Activated CD4-positive, alpha-beta T cell treated with anti-CD3 and anti-CD28 coated beads for 4 hours (primary cell): ENCODE measurements at places on chromosomes 16 and 17.

GRCh38 chr17:59637611-59638310 is 18.1 kb downstream of the CLTC start:
- DNase-seq, result no peak

- DNase-seq, result no peak
Measured at GRCh38 chr16:58219432-58219831, 21.5 kb upstream of the CSNK2A2 start.

GRCh38 chr16:86198206-86199118 is 299.5 kb downstream of the IRF8 start:
- no peak for DNase-seq

- DNase-seq, result no peak
Measured at GRCh38 chr17:15262291-15263205, 2.6 kb downstream of the PMP22 start.

DNA sequence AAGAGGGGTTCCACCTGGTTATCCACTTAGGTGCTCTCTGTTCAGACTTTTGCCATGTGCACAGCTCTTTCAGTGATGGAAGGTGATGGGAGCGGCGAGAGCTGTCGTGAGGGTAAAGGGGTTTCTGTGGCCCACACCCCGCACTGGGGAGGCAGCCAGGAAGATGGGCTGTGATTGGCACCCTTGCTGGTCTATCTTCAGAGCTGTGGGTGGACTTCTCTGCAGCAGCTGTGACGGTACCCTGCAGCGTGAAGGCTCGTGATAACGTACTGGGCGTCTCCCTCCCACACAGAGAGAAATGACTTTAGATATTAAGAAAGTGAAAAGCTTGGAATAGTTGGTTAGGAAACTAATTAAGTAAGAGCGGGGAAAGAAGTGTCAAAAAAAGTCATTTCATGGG is 45.8 kb downstream of the MPRIP start:
- DNase-seq, result no peak

GRCh38 chr16:649631-650030 is 466 bp downstream of the WDR90 start:
- DNase-seq, result no peak

DNA sequence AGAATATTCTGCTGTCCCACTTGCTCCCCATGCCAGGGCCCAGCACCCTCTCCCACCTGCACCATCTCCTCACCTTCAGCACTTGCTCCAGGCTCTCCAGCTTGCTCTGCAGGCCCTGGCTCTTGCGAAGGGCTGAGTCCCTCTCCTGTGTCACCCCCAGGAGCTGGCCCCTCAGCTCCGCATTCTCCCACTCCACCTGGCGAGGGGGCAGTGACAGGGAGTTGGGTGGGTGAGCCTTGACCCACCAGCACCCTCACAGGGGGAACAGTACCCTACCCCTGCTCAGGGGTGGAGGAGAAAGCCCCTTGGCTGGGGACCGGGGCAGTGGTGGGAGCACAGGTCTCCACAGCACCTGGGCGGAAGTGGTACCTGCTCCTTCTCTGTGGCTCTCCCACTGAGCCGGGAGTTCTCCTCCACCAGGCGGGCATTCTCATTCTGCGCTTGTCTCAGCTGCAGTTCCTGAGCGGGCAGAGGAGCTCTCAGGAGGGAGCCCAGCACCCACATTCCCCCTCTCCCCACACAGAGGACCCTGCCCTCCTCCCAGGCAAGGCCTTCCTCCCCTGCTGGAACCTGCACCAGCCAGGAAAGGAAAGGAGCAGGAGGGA is 5.9 kb downstream of the TSPOAP1 start:
- DNase-seq, result no peak

- DNase-seq, result no peak
Measured at GRCh38 chr16:54952195-54952594, 21.5 kb downstream of the IRX5 start.

GRCh38 chr17:66671156-66671555 is 163.8 kb upstream of the CACNG5 start:
- DNase-seq, result no peak

DNA sequence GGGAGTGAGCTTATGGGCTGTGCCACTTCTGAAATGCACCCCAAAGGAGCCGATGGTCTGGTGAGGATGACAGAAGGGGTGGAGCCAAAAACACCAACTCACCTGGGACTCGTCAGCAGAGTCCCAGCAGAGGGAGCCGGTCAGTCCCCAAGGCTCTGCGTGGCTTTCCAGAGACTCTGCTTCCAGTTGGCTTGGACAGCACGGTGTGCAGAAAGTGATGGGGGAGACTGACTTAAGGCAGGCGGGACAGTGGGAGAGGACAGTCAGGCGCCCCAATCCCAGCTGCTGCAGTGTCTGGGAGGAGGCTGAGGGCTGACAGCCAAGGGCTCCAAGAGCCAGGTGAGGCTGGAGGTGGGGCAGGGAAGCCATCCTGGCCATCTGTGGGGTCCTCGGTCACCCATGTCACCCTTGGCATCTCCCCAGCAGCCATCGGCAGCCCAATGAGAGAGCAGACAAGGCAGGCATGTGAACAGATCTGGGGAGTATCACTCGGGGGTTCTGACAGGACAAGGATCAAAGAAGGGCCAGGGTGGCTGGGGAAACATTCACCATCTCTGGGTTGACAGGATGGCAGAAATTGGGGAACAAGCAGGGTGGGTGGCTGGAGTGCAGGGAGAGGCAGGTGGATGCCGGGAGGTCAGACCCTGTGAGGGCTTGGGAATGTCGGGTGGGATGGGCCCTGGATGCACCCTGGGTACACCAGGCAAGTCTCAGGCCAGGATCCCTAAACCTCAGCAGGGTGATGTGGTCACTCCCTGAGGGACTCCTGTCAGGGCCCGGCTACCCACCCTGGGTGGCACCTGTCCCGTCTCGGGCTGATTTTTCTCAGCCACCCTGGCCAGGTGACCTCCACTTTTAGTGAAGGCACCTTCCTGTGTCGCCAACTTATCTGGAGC is 8.9 kb upstream of the KRTAP17-1 start:
- no peak for DNase-seq

DNA sequence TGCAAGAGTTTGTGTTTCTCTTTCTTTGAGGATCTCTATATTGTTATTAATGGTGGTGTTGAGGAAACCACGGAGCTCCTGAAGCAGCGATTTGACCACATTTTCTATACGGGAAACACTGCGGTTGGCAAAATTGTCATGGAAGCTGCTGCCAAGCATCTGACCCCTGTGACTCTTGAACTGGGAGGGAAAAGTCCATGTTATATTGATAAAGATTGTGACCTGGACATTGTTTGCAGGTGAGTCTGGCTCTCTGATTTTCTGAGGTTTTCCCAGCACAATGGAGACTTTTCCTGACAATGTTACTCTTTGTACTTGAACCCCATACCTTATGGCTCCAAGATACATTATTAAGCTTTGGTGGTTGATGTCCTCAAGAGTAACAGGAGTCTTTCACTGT is 7.8 kb downstream of the ALDH3A2 start:
- DNase-seq, result no peak

DNA sequence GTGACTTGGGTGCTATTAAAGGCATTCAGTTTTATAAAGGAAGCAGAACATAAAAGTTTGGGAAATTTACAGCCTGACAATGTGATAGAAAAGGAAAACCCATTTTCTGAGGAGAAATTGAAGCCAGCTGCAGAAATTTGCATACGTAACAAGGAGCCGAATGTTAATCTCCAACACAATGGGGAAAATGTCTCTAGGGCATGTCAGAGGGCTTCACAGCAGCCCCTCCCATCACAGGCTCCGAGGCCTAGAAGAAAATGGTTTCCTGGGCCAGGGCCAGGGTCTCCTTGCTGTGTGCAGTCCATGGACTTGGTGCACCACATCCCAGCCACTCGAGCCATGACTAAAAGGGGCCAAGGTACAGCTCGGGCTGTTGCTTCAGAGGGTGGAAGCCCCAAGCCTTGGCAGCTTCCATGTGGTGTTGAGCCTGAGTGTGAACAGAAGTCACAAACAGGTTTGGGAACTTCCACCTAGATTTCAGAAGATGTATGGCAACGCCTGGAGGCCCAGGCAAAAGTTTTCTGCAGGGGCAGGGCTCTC is 23.9 kb upstream of the TOM1L1 start:
- DNase-seq, result no peak

- no peak for DNase-seq
Measured at GRCh38 chr16:29756654-29757053, 10.9 kb upstream of the C16orf54 start.

DNA sequence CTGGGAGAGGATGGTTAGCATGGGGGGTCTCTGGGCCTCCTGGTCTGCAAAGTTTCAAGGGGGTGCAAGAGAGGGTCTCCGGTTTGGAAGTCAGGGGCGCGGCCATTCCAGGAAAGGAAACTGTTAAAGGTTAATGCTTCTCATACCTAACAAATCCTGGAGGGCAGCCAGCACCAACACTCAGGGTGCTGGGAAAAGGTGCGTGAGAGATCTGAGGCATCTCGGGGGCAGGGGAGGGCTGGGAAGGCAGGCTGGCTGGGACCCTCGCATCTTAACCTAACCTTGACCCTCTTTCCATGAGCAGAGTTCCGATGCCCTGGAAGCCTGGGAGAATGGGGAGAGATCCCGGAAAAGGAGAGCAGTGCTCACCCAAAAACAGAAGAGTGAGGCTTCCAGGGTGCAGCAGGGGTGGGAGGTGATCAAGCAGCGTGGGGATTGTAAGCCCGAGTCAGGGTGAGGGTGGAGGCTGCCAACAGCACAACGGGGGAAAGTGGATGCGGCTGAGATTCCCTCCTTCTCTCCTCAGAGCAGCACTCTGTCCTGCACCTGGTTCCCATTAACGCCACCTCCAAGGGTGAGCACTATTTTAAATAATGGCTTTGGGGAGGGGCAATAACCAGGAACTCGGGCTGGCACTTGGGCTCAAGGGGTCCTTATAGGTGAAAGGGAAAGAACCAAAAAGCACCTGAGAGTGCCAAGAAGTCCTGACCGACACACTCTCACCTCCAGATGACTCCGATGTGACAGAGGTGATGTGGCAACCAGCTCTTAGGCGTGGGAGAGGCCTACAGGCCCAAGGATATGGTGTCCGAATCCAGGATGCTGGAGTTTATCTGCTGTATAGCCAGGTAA is 996 bp downstream of the TNFSF13 start:
- DNase-seq, result no peak

- no peak for DNase-seq
Measured at GRCh38 chr16:23080329-23080728, 68.9 kb downstream of the USP31 start.

GRCh38 chr16:85699628-85700027 is 10.9 kb upstream of the GINS2 start:
- no peak for DNase-seq

DNA sequence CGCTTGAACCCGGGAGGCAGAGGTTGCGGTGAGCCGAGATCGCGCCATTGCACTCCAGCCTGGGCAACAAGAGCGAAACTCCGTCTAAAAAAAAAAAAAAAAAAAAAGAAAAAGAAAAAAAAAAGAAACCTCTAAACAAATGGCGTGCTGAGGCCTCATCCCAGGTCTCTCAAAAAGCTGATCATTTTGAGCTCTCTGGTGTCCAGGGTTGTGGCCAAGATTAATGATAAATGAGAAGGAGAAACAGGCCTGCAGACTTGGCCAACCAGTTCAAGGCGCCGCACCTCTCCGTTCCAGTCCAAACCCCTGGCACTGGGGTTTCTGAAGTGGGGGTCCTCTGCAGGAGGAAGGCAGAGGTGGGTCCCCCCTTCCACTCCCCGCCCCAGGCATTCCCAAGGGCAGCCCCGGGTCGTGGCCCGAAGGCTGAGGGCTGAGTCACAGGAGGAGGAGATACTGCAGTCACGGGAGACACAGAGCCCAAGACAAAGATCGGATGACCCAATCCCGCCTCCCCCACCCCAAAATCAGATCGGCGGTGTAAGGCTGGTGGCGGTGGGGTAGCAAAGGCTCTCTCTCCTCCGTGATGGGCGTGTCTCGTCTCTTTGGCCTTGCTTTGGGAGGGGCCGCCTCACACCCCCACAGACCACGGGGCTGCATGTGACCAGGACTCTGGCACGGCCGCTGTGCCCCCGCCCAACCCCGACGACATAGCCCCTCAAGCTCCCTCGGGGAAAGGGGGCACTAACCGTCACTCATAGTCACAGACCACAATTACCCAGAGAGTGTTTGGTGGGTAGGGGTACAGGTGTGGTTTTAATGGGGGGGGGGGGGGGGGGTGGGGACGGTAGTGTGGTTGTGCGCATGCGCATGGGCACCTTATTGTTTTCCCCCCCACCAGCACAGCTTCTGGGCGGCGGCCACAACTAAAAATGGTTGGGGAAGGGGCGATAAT is 1.1 kb downstream of the VAT1 start:
- DNase-seq, result peak; percentile 41

- DNase-seq, result no peak
Measured at GRCh38 chr16:8130197-8130596, 460.1 kb downstream of the TMEM114 start.

- no peak for DNase-seq
Measured at GRCh38 chr17:77210946-77211541, 70.3 kb downstream of the SEC14L1 start.

GRCh38 chr17:65977041-65977440 is 214.9 kb downstream of the CEP112 start:
- DNase-seq, result no peak

GRCh38 chr17:10815319-10815718 is 11.4 kb upstream of the TMEM238L start:
- DNase-seq, result no peak

- no peak for DNase-seq
Measured at GRCh38 chr17:62614142-62614541, 13.3 kb upstream of the MRC2 start.

DNA sequence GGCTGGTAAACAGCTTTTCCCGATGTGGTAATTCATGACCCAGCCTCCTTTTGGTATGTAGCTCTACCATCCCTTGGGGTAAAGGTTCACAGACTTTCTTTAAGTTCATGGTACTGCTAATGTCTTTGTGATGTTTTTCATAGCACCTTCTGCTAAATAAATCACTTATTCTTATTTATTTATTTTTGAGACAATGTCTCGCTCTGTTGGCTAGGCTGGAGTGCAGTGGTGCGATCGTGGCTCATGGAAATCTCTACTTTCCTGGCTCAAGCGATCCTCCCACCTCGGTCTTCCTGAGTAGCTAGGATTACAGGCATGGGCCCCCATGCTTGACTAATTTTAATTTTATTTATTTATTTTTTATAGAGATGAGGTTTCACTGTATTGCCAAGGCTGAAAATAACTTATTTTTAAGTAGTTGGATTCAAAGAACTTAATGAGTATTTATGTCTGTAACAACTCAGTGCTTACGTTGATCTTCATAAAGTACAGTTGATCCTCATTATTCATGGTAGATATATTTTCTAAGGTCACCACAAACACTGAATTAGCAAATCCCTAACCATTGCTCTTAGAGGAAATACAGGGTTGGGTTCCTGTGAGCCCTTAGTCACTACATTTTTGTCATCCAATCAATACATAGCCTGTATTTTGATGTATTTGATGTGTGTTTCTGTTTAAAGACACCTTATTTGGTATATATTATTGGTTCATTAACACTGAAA is 97.1 kb downstream of the SHISA9 start:
- DNase-seq, result no peak

DNA sequence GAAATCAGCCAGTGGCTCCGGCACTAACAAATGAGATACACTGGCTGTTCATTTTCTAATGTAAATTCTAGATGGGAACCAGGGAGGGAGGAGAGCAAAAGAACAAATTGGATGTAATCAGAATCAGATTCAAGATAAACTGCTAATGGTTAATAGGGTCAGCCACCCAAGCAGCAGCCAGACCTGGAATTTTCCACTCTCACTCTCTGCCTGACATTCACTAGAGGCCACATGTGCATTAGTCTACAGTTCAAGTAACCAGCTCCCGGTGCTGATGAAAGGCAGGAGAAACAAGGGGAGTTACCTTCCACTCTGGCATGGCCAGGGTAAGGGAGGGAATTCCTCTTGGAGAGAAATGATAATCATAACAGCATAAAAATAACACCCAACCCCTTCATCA is 597.7 kb downstream of the TOX3 start:
- no peak for DNase-seq

- DNase-seq, result no peak
Measured at GRCh38 chr17:32279891-32280716, 14.5 kb downstream of the RHBDL3 start.

GRCh38 chr16:16120382-16121184 is 102.7 kb downstream of the ABCC6 start:
- DNase-seq, result no peak
